Foreskin keratinocyte (primary cell): ENCODE measurements at places on chromosomes 2 and 18.

- no peak for DNase-seq
Measured at GRCh38 chr2:43004879-43005244, 212.5 kb upstream of the HAAO start.

DNA sequence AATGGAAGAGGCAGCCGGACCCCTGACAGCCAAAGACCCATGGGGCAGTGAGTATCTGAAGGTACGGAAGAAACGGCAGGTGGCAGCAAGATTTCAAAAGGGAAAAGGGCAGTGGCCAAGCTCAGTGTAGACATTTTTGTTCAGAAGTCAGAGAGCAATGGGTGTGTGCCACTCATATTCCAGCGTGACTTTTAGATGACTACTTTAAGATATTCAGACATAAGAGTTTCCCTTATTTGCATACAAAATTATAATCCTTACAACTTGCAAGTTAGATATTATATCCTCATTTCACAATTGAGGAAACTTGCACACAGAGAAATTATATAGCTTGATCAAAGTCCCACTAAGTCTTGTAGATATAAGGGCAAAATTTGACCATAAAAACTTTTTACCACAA lies 60.7 kb upstream of the CYTIP start:
- no peak for DNase-seq

GRCh38 chr2:33946193-33946592 lies 347.1 kb upstream of the FAM98A start:
- DNase-seq: no peak

DNA sequence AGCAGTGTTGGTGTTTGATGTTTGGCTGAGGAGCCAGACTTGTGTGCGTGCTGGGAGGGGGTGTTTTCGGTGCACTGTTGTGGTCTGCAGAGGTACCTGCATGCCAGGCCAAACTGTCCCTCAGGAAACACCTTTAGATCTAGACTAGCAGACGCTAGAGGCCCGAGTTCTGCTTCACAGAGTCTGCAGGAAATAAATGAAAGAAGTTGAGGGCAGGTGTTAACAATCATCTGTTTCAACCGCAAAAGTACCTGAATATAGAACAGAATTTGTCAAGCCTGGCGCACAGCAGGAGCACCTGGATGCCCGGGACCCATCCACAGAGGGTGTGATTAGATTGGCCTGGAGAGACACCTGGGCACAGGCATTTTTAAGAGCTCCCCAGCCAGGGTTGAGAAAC lies 40.5 kb upstream of the REL start:
- no peak for DNase-seq

DNA sequence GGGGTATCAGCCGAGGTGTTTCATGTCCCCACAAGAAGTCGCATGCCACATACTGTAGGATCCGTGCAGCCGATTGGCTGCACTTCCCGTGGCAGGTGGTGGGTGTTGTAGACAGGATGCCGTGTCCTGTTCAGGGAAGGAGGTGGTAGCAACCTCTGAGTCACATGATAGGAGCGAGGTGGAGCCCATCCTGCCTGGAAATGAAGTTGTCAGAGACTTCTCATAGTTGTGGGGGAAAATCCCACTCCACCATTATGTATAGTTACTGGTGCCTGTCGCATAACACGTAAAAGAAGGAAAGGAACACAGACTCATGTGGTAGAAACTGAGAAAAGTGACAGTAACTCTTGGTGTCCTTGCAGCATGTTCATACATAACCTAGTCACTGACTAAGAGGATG lies 91.4 kb upstream of the IL1R2 start:
- DNase-seq: peak; percentile 92

- DNase-seq: no peak
Measured at GRCh38 chr18:28468901-28469300, 292.0 kb upstream of the CDH2 start.

DNA sequence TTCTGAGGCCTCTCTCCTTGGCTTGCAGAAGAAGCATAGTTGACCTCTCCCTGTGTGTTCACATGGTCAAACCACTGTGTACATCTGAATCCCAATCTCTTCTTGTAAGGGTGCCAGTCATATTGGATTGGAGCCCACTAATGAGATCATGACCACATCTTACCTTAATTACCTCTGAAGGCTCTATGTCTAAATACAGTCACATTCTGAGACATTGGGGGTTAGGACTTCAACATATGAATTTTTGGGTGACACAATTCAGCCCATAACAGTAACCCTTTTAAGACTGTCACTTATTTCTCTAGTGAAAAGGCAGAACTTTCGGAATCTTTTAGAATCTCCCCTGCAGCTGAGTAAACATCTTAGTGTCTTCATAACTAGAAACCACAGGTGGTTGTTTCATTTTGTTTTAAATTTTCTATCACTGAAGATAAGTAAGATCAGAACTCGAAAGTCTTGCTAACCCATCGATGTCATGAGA lies 33.3 kb downstream of the BMP10 start:
- DNase-seq: no peak

GRCh38 chr2:238167344-238167715 lies 8.6 kb downstream of the ERFE start:
- no peak for DNase-seq

- peak; percentile 68 for DNase-seq
Measured at GRCh38 chr2:147636238-147636882, 208.5 kb upstream of the ACVR2A start.

DNA sequence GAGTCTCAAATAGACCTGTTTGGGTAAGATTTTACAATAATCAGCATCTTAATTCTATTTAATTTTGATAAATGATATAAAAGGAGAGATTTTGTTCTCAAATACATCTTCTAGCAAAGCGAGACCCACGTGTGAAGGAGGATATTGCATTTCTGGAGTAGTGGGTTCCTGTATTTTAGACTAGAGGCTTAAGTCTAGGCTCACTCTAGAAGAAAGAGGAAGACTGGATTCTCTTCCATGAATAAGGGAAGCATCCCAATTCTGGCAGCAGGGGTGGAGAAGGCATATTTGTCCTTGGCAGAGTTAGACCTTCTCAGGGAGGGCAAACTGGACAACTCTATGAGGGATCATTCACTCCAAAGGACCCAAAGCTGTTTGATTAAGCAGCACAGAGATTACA lies 11.3 kb upstream of the FAM228A start:
- DNase-seq: no peak

DNA sequence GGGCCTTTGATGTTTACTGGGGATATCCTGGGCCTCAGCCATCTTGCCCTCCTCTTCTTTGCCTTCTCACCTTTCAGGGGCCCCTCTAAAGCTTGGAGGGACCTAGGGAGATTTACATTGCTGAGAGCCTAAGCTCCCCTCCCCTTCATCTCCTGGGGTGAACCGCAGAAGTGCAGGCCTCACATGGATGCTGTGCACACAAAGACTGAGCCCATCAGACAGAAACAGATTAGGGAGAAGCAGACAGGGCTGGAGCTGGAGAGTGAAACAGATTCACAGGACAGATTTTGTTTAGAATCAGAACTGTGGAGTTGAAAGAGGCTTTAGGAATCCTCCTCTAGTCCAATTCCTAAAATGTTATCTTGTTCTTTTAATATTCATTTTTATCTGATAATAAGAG lies 3.4 kb upstream of the CDK5R2 start:
- no peak for DNase-seq

- DNase-seq: no peak
Measured at GRCh38 chr2:54258166-54258565, 2.1 kb upstream of the TSPYL6 start.

DNA sequence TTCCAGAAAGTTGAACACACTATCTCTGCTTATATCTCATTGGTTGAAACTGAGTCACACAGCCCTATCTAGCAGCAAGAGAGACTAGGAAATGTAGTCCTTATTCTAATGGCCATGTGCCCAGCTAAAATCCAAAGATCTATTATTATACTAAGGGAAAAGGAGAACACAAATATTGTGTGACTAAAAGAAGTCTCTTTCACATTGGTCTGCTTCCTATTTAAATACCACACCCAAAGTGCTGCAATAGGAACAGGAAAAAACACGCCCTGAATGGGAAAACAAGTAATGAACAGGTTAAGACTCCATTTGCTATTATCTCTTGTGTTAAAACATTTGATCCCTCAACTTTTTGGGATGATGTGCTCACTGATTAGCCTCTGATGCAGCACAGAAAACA lies 86.8 kb upstream of the BARD1 start:
- peak; percentile 35 for DNase-seq

DNA sequence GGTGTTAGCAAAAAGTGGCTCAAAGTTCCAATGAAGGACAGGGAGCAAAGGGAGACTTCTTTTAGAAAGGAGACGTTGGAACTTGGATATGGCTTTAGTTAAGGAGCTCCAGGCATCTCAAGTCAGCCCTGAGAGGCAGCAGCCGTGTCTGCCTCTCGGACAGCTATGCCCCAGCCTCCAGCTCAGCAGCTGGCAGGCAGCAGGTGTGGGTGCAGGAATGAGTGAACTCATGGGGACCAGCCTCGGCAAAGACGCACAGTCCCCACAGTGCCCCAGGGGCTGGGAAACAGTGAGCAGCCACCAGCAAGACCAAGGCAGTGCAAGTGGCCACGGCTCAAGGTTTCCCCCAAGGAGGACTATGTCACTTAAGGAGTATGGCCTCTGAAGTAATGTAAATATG lies 1.6 kb upstream of the LRRFIP1 start:
- DNase-seq: no peak

DNA sequence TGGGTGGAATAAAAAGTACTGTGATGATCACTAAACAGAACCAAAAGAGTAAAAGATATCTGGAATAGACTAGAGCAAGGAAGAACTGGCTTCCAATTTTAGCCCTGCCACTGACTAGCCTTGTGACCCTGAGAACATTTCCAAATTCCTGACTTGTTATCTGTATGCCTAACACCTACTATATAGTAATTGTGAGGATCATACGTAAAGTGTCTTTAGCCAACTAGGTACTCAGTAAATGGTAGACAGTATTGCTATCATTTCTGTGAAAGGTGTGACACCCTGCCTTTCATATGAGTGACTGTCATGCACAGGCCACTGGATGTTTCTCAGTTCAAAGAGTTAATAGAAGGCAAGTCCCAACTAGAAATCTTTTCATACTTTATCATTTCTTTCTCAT lies 29.8 kb downstream of the CYTIP start:
- no peak for DNase-seq
